PC-9 (cell line): ENCODE measurements at places on chromosomes 5 and 9. TPM values are rescaled to one million over a fixed set of nuclear protein-coding genes. Genes with fewer than 3 reads are reported as not detected.

DNA sequence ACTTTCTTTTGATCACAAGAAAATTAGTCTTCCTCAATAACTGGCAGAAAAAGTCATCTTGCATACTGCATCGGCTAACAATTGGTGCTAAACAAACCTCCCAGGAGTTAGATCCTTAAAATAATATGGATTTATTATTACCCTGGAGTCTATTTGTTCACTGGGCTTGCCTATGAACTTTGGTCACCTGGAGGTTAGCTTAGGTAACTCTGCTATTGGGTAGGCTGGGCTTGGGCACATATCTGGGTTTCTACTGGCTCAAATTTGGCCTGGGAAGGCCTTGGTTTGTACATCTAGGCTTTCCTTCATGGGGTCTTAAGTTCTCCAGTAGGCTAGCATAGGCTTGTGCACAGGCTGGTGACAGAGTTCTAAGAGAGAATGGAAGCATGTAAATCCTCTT is 279.9 kb downstream of the RASEF start:
- no peak for DNase-seq

GRCh38 chr5:30605693-30606268 is 587.7 kb upstream of the CDH6 start:
- DNase-seq: no peak

Gene GAS1
- total RNA-seq: not detected in 2 replicates

Gene RUFY1
- total RNA-seq: 63.9 and 72.2 TPM in 2 replicates

DNA sequence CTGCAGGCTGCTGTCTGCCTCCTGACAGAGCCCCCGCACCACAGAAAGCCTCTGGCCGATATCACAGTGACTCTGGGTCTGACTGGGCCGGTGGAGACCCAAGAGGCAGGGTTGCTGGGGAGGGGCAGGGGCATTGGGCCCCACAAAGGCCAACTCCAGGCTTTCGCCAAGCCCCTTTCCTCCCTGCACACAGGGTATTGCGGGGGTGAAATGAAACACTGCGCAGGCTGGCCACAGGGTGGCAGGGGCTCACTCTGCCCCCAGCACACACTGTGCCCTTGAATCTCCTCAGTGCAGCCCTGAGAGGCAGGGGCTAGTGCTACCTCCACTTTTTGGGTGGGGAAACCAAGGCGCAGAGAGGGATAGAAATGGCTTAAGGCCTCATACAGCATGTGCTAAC is 44.6 kb downstream of the BARX1 start:
- DNase-seq: no peak

DNA sequence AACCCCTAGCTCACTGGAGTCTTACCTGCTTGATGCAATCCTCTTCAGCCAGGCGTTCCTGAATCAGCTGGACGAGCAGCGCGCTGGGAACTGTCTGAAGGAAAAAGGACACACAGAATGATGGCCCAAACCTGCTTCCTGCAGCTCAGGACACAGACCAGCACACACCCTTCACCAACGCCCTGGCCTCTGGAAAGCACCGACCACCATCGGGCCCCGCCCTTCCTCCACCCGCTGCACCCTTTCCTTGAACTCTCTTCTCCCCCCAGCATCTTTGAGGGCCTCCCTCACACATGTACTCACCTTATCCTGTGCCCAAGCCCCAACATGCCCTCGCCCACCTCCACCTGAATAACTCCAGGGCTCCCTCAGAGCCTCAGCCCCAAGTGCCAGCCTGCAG is 23.3 kb downstream of the AK8 start:
- no peak for DNase-seq

Gene SCGB3A2
- not detected in 2 replicates for total RNA-seq
